Gastrocnemius medialis (tissue), 4 donors: ENCODE measurements at places on chromosomes 13 and 19. TPM values are rescaled to one million over a fixed set of nuclear protein-coding genes. Genes with fewer than 3 reads are reported as not detected.

- H3K27ac ChIP-seq, result no peak overlapping the region
- H3K36me3 ChIP-seq, result no peaks in the 10 kb centered on the region
- no peak overlapping the region for H3K4me3 ChIP-seq
- no peak for DNase-seq
Measured at GRCh38 chr13:109366525-109366924, 419.9 kb downstream of the IRS2 start.

KLK4 gene
- not detected for total RNA-seq

- peaks cover 48% of the 10 kb centered on the region for H3K36me3 ChIP-seq
- DNase-seq, result no peak
- H3K27ac ChIP-seq, result peak overlapping the region; percentile 73
- H3K27me3 ChIP-seq, result no peaks in the 10 kb centered on the region
Measured at GRCh38 chr19:5585461-5586299, 17.9 kb upstream of the TINCR start.

DNA sequence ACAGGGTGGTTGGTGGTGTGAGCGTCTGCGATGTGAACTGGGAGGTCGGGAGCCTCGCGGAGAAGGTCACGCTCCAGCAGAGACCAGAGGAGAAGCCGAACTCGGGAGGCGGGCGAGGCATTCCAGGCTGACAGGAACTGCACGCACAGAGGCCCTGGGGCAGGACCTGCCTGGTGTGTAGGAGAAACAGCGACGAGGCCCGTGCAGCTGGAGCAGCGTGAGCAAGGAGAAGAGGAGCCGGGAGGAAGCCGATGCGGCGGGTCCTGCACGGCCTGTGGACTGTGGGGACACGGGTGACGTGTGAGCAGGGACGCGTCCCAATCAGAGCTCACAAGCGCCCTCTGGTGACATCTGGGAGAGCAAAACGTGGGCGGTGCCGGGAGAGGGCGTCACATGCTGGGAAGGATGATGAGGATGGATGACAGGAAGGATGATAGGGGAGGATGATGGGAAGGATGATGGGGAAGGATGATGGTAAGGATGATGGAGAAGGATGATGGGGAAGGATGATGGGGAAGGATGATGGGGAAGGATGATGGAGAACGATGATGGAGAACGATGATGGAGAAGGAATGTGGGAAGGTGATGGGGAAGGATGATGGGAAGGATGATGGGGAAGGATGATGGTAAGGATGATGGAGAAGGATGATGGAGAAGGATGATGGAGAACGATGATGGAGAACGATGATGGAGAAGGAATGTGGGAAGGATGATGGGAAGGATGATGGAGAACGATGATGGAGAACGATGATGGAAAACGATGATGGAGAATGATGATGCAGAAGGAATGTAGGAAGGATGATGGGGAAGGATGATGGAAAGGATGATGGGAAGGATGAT is 16.1 kb upstream of the MADCAM1 start:
- no peaks in the 10 kb centered on the region for H3K36me3 ChIP-seq
- peaks cover 10% of the 10 kb centered on the region for H3K27me3 ChIP-seq
- peaks cover 3% of the 10 kb centered on the region for H3K4me1 ChIP-seq
- peak overlapping the region; percentile 47 for H3K27ac ChIP-seq

DNA sequence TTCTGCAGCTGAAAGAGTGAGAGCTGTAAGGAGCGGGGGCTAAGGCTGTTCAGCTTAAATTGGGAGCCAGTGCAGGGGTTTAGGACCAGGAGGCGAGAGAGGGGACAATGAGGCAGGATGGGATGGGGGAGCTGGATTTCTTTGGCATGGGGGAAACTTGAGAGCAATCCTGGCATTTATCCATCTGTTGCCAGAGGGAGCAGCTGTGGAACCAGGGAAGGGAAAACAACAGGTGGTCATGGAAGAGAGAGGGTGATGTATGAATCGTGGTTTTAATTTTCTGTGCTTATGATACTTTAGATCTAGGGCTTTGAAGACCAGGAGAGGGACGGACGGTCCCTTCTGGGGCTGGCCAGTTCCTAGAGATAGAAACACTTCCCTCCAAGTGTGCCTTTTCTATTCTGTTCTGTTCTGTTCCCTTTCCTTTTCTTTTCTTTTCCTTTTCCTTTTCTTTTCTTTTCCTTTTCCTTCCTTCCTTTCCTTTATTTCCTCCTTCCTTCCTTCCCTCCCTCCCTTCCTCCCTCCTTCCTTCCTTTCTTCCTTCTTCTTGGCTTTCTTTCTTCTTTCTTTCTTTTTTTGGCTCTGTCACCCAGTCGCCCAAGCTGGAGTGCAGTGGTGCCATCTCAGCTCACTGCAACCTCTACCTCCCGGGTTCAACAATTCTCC is 16.0 kb upstream of the CCL25 start:
- no peak overlapping the region for H3K27ac ChIP-seq
- H3K4me3 ChIP-seq, result no peak overlapping the region

DNA sequence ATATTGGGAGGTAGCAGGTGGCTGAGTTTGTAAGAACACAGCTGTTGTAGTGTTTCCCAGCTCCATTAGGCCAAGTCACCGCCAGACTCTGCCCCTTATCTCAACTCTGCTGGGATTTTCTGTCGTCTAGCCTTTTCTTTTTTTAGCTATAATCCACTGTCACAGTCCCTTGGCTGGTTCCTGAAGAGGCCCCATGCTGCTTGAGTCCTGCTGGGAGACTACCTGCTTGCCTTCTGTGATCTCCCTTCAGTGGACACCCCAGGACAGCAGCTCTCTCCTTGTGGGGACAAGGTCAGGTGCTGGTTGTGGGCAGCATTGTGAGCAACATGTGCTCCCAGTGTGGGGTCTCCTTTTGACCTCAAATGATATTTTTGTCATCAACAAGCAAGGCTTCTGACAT is 195.0 kb upstream of the ATXN8OS start:
- DNase-seq, result no peak
- no peak overlapping the region for H3K4me3 ChIP-seq
- H3K36me3 ChIP-seq, result no peaks in the 10 kb centered on the region
- no peak overlapping the region for H3K27ac ChIP-seq
- H3K27me3 ChIP-seq, result no peaks in the 10 kb centered on the region

- no peak for DNase-seq
- no peaks in the 10 kb centered on the region for H3K27me3 ChIP-seq
- H3K4me1 ChIP-seq, result no peaks in the 10 kb centered on the region
- no peak overlapping the region for H3K4me3 ChIP-seq
- no peaks in the 10 kb centered on the region for H3K36me3 ChIP-seq
Measured at GRCh38 chr13:37652596-37652995, 54.0 kb upstream of the POSTN start.

DNA sequence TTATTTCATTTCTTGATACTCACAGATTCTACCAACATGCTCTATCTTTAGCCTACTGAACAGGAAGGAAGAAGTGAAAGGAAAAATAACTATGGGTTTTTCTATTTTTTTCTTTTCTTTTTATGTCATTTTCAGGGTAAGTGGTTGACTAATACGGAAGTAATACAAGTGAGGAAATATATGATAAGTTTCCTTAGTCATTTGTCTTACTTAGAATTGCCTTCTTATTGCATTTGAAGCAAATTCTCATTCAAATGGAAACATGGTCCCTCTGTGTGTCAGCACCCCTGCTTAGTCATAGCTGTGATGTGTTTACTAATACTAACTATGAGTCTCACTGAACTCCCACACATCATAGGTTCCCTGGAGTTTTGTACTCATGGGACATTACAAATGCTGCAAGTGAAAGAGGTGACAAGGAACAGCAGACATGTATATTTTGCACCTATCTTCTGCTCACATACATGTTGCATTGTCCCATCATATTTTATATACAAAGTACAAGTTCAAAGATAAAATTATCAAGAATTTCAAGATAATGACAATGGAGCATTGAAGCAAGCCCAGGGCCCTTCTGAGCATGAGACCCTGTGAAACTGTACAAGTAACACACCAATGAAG is 60.1 kb downstream of the DCT start:
- DNase-seq, result no peak
- H3K4me3 ChIP-seq, result no peak overlapping the region
- no peaks in the 10 kb centered on the region for H3K36me3 ChIP-seq

CYP4F3 gene
- not detected for total RNA-seq

- H3K4me3 ChIP-seq, result no peak overlapping the region
- DNase-seq, result no peak
- no peaks in the 10 kb centered on the region for H3K27me3 ChIP-seq
- H3K4me1 ChIP-seq, result no peaks in the 10 kb centered on the region
- H3K36me3 ChIP-seq, result no peaks in the 10 kb centered on the region
Measured at GRCh38 chr13:66859934-66860877, 369.9 kb downstream of the PCDH9 start.

DNA sequence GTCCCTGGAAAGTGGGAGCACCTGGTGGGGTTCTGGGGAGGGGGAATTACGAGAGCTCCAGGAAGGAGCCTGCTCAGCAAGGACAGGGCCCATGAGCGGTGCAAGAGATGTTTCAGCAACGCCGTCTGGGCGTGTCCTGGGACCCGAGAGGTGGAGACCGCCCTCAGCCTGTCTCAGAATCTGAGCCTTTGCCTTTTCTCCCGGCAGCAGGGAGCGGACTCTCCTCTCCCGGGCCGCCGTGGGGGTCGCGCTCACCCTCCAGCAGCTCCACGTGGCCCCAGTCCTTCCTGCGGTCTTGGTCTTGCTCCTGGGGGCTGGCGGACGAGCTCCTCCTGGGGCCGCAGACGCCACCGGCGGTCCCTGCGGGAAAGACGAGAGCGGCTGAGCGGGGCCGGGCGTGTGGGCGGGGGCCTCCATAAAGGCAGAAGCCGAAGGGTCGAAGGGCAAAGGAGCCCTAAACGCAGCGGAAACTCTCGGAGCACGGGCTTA is 714 bp downstream of the POLRMT start:
- peaks cover 10% of the 10 kb centered on the region for H3K4me1 ChIP-seq
- H3K27me3 ChIP-seq, result no peaks in the 10 kb centered on the region
- peak overlapping the region; percentile 93 for H3K4me3 ChIP-seq
- H3K27ac ChIP-seq, result peak overlapping the region; percentile 88
- no peak for DNase-seq

- no peak overlapping the region for H3K4me3 ChIP-seq
- H3K27ac ChIP-seq, result peak overlapping the region; percentile 91
- H3K4me1 ChIP-seq, result peaks cover 79% of the 10 kb centered on the region
- no peaks in the 10 kb centered on the region for H3K36me3 ChIP-seq
- no peak for DNase-seq
Measured at GRCh38 chr19:16467581-16467980, 4.2 kb downstream of the EPS15L1 start.

DNA sequence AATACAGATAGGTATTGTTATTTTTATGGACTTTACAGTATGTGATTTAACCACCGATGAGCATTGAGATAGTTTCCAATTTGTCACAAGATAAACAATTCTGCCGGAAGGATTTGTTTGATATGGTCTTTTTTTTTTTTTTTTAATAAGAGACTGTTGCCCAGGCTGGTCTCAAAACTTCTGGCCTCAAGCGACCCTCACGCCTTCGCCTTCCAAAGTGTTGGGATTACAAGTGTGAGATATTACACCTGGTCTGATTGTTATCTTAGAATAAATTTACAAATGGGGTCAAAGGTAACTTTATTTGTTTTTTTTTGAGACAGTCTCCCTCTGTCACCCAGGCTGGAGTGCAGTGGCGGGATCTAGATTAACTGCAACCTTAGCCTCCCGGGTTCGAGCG is 1.2 kb downstream of the GARRE1 start:
- DNase-seq, result no peak
- H3K4me3 ChIP-seq, result peak overlapping the region; percentile 73

DNA sequence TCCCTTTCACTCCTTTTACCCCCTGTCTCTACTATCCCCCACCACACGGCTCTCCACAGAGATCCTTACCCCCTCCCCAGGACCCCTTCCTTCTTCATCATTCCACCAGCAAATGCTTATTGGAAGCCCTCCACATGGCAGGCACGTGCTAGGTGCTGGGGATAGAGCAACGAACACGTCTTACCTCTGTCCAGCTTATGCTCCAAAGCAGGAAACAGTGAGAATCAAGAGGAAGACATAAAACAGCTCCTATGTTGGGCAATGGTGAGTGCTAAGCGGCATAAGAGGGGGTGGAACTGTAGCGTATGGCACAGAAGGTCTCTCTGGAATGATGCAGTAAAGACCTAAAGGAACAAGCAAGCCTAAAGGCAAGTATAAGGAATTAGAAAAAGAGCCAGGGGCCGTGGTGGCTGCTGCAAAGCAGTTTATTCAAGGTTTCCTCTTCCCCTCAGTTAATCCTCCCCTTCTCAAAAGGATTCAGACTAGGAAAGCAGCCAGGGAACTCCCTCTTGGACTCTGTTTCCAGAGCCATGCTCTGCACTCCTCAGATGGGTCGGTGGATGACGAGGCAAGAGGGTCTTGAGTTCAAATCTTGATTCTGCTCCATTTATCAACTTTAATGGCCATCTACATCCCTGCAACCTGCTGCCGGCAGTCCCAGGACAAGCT is 289.4 kb downstream of the FOXO1 start:
- H3K36me3 ChIP-seq, result no peaks in the 10 kb centered on the region
- DNase-seq, result no peak
- peaks cover 8% of the 10 kb centered on the region for H3K4me1 ChIP-seq
- H3K27ac ChIP-seq, result no peak overlapping the region

- no peaks in the 10 kb centered on the region for H3K36me3 ChIP-seq
- no peak overlapping the region for H3K4me3 ChIP-seq
- no peaks in the 10 kb centered on the region for H3K4me1 ChIP-seq
- H3K27ac ChIP-seq, result no peak overlapping the region
Measured at GRCh38 chr19:54035215-54036178, 28.2 kb downstream of the VSTM1 start.

GRCh38 chr13:97856304-97856675 is 97.2 kb upstream of the IPO5 start:
- H3K4me1 ChIP-seq, result no peaks in the 10 kb centered on the region
- H3K4me3 ChIP-seq, result no peak overlapping the region
- no peak overlapping the region for H3K27ac ChIP-seq
- no peaks in the 10 kb centered on the region for H3K36me3 ChIP-seq

DNA sequence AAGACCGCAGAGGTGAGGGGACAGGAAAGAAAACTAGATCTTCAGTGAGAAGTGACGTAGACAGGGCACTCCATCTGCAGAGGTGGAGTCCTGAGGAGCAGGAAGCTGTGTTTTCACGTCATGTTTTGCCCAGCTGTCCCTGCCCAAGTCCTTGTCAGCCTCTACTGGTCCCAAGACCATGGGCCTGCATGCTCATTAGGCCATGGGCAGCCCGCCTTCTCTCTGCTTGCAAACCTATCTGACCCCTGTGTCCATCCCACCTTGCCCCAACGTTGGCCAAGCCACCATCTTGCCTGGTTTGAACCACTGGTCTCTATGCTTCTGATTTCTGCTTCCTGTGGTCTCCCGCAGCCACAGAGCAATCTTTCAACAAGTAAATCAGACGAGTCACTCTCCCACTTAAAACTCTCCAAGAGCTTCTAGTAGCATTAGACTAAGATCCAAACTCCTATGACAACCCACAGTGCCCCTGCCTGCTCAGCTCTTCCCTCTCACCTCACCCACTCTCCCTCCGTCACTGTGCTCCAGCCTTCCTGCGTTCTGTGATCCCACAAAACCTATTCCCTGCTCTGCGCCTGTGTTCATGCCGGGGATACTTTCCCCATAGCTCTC is 18.6 kb upstream of the CCNE1 start:
- H3K36me3 ChIP-seq, result no peaks in the 10 kb centered on the region
- DNase-seq, result no peak
- no peak overlapping the region for H3K27ac ChIP-seq
- H3K4me1 ChIP-seq, result no peaks in the 10 kb centered on the region
- H3K4me3 ChIP-seq, result no peak overlapping the region

KLF2 gene
- 6.8 TPM for total RNA-seq

GRCh38 chr19:32873247-32873959 is 3.8 kb upstream of the SLC7A9 start:
- no peak overlapping the region for H3K27ac ChIP-seq
- H3K4me1 ChIP-seq, result no peaks in the 10 kb centered on the region
- no peaks in the 10 kb centered on the region for H3K36me3 ChIP-seq
- H3K4me3 ChIP-seq, result no peak overlapping the region
- DNase-seq, result no peak

PLPPR3 gene
- total RNA-seq, result not detected
